ENCODE measurements at places on chromosomes 5 and 9.
A peak's percentile ranks its signal among the peaks of the same experiment; 100 is the strongest.

DNA sequence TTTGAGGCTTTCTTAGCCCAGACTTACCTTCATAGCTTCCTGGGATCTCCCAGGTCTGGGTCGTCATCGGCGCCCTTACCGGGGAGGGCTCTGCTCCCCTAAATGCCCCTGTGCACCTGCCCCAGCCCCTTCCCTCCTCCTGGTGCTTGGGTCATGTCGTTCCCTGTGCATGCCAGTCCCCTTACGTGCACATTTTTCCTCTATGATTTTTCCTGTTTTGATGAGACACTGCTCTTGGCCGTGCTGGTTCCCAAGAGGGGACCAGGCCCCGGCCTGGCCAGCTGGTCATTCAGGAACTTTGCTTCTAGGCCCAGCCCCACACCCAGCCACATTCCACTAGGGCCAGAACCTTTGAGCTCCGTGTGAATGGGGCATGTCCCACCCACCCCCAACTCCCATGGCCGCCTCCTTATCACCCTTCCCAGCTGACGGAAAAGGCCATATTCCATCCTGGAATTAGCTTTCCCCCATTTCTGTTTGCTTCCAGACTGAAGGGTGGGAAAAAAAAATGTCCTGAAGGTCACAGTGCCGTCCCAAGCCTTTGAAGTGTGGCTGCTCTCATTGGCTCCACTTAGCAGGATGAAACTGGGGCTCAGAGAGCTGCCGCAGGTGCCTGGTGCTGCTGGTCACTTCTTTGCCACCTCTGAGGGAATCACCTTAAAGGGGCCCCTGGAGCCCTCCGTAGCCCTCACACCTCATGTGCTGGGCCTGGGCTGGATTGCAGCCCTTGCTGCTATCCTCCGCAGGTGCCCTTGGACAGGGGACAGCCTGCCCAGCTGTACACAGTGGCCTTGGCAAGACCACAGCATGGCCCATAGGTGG is 25.1 kb downstream of the ERGIC1 start:
- no peak for DNase-seq

DNA sequence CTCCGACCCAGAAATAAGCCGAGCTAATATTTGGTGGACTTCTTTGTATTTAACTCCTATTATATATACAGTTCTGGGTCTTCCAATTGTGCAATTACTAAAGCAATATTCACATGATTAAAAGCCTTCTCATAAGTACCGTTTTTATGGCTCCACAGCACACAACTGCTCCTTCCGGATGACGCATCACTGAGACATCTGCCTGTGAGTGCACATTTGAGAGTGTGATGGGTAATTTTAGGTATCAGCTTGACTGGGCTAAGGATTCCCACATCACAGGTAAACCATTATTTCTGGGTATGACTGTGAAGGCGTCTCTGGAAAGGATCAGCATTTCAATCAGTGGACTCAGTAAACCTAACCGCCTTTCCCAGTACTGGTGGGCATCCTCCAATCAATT is 77.5 kb upstream of the SYK start:
- DNase-seq = no peak

DNA sequence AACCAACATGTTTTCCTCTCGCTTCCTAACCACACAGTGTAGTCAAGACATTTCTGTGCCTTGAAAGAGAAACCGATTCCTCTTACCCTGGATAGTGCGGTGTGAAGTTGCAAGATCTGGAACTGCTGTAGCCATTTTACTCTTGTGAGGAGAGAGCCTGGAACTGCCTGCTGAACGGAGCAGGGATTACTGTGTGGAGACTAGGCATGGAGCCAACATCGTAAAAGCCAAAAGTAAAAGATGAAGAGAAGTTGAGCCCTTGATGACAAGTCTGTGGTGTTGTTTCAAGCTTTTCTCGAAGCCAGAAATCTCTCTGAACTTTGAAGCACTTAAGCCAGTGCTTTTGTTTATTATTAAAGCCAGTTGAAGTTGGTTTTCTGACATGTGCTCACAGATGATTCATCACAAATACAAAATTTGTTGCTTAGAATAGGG is 110.1 kb upstream of the GRIN3A start:
- no peak for DNase-seq

GRCh38 chr9:131963072-131964030 is 116.3 kb downstream of the MED27 start:
- DNase-seq = no peak

GRCh38 chr5:72180925-72181324 is 73.7 kb downstream of the MAP1B start:
- DNase-seq = no peak

DNA sequence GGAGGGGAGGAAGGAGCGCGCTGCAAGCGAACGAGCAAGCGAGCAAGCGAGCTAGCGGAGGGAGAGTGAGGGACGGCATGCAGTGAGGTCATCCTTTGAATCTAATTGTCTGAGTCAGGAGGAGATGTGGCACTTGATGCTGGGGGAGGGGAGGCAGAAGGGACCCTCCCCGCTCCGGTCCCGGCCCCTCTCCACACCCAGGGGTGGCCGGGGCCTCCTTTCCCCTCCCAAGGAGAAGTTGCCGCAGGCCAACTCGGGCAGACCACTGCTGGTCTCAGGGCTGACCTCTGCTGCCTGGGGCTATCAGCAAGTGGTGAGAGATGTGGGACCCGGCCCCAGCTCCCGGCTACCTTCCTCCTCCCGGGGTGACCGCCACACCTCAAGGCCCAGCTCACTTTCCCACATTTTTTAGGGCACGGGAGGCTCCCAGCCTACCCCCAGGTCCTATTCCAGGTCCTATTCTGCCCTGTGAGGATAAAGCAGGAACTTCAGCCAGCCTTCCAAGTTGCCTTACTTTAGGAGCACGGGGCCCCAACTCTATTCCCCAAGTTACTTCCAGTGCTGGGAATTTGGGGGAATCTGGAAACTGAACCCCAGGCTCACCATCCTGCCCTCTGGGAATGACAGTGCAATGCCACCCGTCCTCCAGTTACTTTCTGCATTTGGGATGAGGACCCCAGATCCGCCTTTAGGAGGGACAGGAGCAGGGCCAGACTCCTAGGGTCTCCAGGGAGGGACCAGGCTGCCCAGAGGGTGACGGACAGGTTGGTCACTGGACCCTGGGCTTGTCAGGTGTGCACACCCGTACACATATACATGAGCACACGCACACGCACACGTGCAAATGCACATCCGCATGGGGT is 11.1 kb downstream of the CNTFR start:
- peak; percentile 59 for DNase-seq

All from NCI-H1092 treated with DMSO at 0.1 percent for 48 hours (cell line).